ENCODE measurements at places on chromosomes 12 and 14.

GRCh38 chr14:99816642-99817041 lies 23.4 kb downstream of the EML1 start:
- peak; percentile 32 for DNase-seq

DNA sequence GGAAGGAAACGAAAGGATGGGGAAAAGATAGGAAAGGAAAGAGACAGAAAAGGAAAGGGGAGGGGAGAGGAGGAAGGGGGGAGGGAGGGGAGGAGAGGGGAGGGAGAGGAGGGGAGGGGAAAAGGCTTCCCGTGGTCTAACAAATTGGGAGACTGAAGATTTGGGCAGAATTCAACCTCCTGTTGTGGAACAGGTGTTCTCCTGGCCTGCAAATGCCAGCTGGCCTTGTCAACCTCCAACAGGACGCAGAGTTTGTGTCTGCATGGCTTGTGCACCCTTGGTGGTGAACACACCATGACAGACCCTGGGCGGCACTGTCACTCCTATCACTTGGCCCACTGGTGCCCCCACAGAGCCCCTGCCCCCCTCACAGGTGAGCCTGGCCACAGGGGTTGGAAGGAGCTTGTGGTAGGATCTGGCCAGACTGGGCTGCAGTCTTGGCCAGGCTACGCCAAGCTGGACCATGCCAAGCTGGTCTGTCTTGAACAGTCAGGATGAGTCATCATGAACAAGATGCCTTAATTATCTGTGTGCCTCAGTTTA lies 321.6 kb downstream of the BCL11B start:
- peak; percentile 59 for DNase-seq

DNA sequence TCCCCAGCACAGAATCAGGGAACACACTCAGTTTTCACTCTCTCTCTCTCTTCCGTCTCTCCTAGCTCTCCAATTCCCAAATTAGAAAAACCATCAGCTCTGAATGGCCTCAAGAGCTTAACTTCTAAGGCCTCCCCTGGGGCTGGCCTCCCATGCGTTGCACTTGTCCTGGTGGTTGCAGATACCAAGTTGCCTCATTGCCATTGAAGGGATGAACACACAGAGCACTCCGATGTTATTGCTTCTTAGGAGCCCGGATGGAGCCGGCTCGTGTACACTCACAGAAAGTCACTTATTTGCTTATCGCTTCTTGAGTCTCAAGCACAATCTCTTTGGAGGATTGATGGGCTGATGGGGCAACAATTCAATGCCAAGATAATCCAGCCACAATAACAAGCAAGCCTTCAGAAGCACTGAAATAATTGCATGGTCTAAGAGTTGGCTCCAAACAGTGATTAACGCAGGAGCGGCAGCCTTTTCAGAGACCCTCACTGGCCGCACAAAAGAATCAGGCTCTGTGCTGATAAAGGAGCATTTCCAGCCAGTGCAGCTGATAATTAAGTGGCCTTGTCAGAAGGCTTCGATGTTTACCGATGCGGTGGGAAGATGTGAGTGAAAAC lies 175.8 kb upstream of the TMEM132C start:
- DNase-seq = no peak

DNA sequence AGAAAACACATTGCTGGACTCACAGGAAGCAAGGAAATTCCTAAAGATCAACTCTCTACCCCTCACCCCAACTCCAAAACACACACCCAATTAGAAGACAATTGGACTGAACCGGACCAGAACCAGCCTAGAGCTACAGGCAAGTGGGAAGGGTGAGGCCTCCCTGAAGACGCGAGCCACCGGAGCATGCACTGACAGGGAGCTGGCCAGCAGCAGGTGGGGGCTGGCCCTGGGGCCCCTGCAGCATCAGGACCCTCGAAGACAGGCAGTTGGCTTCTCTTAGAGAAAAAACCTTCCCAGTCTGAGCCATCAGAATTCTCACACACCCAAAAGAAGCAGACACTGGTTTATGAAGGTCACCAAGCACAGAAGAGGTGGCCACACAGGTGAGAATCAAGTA lies 209.5 kb upstream of the DIO3 start:
- peak; percentile 56 for DNase-seq

DNA sequence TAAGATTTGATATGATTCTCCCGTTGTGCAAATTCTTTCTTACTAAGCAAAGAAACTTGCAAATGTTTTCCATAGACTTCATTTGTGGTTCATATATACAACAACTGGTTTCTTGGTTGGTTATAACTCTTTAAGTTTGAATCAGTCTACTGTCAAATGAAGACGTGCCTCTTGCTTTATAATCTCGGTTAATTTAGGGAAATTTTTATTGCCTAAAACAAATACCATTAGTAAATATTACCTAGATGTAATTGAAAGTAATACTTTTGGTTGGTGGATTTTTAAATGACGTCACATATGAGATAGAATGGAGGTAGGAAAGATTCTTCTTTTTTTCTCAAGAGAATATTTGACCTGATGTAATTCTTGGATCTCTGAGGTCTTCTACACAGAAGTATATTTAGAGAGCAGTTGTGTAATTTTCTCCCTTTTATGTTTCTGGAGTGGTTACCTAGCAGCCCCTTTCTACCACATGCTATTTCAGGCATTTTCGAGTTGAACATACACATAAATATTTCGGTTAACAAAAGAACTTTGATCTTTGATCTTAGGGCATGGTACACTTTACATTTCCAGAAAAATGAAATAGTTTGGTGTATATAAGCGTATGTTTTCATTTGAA lies 1.7 kb downstream of the ATF7IP start:
- no peak for DNase-seq

DNA sequence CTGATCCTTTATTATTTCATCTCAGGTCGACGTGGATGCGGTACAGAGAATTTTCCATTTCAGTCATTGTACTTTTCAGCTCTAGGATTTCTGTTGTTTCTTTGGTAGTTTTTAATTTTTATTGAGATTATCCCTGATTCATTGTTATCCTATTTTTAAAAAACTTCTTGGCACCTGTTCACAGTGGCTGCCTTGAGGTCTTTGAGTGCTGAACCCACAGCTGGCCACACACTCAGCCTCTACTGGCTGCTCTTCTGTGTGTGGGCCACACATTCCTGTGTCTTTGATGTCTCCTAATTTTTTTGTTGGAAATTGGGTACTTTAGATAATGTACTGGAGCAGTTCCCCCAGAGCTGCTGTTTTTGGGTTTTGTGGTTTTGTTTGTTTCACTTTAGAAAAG lies 37.7 kb upstream of the ASPG start:
- no peak for DNase-seq

DNA sequence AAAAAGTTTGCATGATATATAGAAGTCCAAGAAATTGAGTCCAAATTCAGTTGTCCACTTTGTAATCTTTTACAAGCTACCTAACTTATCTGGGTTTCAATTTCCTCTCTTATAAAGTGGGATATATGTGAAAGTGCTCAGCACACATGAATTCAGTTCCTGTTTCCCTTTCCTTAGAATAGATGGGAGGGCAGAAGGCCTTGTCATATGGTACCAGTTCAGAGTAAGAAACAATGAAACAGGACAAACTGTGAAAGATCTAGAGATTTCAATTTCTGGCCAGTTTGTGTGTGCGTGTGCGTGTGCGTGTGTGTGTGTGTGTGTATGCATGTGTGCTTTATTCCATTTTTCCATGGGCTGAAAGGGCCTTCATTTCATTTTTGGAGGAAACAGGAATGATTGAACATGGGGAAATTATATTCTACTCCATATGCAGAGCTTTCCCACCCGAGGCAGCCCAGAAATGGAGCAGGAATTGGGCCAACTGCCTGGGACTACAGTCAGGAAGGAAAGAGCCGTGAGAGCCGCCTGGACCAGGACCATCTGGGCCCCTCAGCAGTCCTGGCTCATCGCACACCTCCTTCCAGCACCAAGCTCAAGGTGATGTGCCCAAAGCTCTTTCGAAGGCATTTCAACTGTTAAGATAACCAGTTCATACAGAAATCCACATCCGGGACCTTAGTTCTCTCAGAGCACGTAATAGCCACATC lies 183.2 kb downstream of the EPS8 start:
- DNase-seq = no peak

DNA sequence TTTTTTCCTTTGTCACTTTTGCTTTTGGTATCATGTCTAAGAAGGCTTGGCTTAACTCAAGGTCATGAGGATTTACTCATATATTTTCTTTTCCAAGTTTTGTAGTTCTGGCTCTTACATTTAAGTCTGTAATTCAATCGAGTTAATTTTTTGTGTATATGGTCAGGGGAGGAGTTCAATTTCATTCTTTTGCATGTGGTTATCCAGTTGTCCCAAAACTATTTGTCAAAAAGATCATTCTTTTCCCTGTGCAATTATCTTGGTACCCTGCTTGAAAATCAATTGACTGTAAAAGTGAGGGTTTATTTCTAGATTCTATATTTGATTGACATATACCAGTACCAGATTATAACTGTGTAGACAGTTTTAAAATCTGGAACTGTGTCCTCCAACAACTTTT lies 10.2 kb downstream of the USP15 start:
- no peak for DNase-seq

DNA sequence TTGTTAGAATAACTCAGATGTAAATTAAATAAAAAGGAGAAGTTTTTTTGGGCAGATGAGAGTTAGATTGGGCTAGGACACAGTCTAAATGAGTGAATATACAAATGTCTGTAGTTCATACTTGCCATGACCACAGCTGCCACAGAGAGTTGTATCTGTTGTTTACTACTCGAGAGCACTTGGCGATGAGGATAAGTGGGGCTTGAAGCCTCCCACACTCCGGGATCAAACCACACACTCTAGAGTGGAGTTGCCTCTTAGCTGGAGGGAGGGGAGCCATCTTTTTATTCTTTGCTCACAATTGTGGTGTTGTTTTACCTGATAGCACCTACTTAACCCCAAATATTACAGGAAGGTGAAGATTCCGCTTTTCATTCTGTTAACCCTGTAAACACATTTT lies 27.5 kb downstream of the BEST3 start:
- DNase-seq = no peak

DNA sequence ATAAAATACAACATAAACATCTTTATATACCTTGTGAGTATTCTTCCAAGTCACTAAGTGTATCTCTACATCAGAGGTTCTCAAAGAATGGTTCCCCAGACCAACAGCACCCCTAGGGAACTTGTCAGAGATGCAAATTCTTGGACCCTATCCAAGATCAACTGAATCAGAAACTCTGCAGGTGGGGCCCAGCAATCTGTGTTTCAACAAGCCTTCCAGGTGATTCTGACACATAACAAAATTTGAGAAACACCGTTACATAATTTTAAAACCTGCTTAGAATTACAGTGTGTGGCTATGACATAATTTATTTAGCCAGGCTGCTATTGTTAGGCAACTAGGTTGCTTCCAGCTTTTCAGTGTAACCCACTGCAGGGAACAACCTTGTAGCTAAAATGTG lies 49.8 kb downstream of the NTN4 start:
- no peak for DNase-seq
